ENCODE measurements at places on chromosomes 13 and 19.

DNA sequence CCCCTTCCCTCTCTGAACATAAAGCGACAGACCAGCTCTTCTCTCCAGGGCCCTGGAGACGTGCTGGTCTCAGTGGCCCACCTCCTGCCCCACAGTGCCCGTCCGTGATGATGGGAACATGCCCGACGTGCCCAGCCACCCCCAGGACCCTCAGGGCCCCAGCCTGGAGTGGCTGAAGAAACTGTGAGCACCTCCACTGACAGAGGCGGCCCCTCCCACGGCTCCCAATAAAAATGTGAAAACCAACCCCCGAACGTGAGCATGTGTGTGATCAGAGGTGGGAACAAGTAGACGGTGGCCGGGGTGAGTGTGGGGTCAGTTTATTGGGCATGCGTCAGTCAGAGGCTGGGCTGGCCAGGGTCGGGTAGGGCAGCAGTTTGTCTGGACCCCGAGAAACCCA is 4.1 kb downstream of the NDUFA3 start:
- no peak for DNase-seq

DNA sequence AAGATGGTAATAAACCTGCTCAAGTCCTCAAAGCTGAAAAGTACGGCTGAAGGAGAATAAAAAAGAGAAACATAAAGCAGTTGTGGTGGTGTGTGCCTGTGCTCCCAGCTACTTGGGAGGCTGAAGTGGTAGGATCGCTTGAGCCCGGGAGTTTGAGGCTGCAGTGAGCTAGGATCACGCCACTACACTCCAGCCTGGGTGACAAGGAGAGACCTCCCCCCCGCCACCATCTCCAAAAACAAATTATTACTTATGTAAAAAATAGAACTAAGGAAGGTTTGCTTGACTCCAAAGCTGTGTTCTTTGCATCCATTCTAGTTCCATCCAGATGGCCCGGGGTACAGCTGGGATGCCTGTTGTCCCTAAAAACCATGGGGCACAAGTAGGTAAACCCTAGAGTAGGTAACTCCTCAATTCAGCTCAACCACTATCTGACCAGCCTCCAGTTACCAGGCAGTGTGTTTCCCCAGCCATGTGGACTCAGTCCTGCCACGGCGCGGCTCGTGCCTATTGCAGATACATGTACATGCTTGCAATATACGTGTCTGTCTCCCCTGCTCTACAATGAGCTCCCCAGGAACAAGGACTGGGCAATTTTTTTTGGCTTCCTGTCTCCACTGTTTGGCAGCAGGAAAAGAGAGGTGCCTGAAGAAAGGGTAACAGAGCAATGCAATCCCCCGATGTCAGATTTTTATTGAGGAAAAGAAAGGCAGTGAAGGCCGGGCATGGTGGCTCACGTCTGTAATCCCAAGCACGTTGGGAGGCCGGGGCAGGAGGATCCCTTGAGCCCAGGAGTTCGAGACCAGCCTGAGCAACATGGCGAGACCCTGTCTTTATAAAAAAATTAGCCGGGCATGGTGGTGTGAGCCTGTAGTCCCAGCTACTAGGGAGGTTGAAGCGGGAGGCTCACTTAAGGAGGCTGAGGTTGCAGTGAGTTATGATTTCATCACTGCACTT is 101.3 kb downstream of the GNG7 start:
- no peak for DNase-seq

GRCh38 chr13:101139081-101139480 is 277.2 kb downstream of the NALCN start:
- DNase-seq = no peak

- no peak for DNase-seq
These were observed 86.1 kb downstream of the TEX26 start for GRCh38 chr13:31018511-31018910.

Data from hypothalamus (tissue), 51 donors.